ENCODE measurements at places on chromosomes 7 and 10. TPM values are rescaled to one million over a fixed set of nuclear protein-coding genes. Genes with fewer than 3 reads are reported as not detected.
A peak's percentile ranks its signal among the peaks of the same experiment; 100 is the strongest.

- no peak for DNase-seq
Observed at GRCh38 chr10:123379156-123379555, 225.0 kb downstream of the BUB3 start.

DNA sequence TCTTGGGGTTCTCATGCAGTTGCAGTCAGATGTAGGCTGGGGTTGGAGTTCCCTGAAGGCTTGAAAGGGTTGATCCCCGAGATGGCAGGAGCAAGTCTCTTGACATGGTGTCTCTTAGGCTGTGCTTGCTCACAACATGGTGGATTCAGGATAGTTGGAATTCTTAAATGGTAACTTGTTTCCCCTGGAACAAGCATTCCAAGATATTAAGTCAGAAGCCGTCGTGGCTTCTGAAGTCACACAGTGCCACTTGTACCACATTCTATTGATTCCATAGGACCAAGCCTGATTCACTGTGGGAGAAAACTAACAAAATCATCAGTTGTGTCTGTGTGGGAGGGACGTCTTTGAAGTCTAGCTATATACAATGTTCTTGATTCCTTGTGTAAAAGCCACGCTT lies 3.5 kb upstream of the SLC35B4 start:
- DNase-seq = no peak

DNA sequence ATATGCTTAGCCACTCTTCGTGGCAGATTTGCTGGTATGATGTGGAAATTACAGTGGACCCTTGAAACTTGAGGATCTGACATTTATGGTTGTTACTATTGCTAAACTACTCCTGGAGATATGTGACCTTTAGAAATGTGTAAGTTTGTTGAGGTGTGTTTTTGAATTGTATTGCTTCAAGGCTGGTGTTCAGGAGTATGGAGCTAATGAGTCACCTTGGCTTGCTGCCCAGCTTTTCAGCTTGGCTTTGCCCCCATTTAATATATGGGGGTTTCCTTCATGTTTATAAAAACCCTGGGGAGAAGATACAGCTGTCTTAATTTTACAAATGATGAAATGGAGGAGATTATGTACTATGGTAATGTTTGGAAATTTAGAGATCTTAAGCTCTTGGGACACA lies 11.6 kb downstream of the HBP1 start:
- peak; percentile 54 for DNase-seq

Gene TMEM184A
- total RNA-seq = 0.06 TPM

- no peak for DNase-seq
Observed at GRCh38 chr10:7102084-7102483, 308.8 kb downstream of the SFMBT2 start.

Gene MAGI2
- total RNA-seq = not detected

Gene HABP2
- total RNA-seq = not detected

- no peak for DNase-seq
Observed at GRCh38 chr10:35895331-35895730, 253.2 kb upstream of the FZD8 start.

DNA sequence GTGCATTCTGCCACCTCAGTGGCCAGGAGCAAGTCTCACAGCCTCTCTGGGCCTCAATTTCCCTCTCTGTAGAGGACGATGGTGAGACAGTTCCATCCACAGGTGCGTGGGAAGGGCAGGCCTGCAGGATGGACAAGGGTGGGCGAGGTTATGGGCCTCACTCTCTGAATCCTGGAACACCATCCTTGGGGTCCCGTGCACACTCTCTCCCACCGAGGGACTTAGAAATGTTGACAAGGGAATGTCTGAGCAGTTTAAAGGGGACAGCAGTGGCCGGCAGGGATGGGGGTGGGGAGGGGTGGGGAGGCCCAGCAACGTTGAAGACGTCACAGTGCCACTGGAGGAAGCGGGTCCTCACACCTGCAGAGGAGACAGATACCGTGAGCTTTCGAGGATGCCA lies 111.5 kb downstream of the FOXL3 start:
- DNase-seq = no peak
